Fibroblast of lung (primary cell): ENCODE measurements at places on chromosomes 7 and 10.

GRCh38 chr10:59907918-59908807 lies 1.8 kb upstream of the CCDC6 start:
- peak; percentile 91 for DNase-seq
- peaks cover 7% of the 10 kb centered on the region for H3K4me1 ChIP-seq
- peak overlapping the region; percentile 79 for H3K27ac ChIP-seq
- no peaks in the 10 kb centered on the region for H3K36me3 ChIP-seq

DNA sequence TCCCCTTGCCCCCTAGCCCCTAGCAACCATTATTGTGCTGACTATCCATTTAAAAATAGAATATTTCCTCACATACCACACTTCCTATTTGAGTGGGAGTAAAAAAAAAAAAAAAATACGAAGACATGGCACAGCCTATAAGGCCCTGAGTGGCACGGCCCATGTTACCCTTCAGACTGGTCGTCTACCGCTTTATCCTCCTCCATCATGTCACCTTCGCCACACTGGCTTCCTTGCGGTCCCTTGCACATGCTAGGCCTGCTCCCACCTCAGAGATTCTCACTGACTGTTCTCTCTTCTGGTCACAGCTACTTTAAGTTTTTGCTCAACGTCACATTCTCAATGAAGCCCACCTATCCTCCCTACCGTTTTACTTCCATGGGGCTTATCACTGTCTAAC lies 130.3 kb downstream of the ATE1 start:
- no peaks in the 10 kb centered on the region for H3K36me3 ChIP-seq
- DNase-seq, result no peak
- H3K4me1 ChIP-seq, result no peaks in the 10 kb centered on the region

GRCh38 chr7:112929421-112929820 lies 139.2 kb upstream of the TMEM168 start:
- H3K4me3 ChIP-seq, result no peak overlapping the region
- H3K36me3 ChIP-seq, result no peaks in the 10 kb centered on the region
- H3K27ac ChIP-seq, result no peak overlapping the region
- peak; percentile 29 for DNase-seq

DNA sequence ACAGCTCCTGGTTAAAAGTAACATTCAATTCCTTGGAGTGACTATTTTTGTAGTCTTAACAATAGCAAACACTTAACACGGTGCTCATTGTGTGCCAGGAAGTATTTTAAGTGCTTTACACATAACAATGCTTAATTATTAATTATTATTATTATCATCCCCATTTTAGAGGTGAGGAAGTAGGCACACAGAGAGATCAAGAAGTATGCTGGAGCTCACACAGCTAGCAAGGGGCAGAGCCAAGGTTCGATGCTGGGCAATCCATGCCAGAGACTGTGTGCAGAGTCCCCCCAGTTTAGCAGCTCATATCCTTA lies 48.2 kb upstream of the SMNDC1 start:
- no peaks in the 10 kb centered on the region for H3K27me3 ChIP-seq
- peaks cover 27% of the 10 kb centered on the region for H3K4me1 ChIP-seq
- H3K36me3 ChIP-seq, result no peaks in the 10 kb centered on the region
- peak overlapping the region; percentile 91 for H3K27ac ChIP-seq
- no peak overlapping the region for H3K4me3 ChIP-seq

DNA sequence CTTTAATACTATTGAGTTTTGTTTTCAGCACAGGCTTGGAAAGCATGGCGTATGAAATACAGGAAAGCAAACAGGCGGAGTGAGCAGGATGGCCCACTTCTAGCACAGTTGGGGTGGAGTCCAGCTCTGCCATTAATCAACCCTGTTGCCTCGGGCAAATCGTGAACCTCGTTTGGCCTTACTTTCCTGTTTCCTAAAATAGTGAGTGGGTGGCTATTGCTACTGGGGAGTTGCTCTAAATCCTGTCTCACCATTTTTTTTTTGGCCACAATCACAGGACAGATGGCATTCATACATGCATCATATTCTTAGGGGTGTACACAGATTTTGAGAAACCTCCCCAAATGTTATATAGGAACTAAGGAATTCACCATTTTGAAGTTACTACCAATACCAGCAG lies 157.8 kb downstream of the ANLN start:
- DNase-seq, result no peak
- H3K27me3 ChIP-seq, result no peaks in the 10 kb centered on the region
- H3K4me1 ChIP-seq, result no peaks in the 10 kb centered on the region

DNA sequence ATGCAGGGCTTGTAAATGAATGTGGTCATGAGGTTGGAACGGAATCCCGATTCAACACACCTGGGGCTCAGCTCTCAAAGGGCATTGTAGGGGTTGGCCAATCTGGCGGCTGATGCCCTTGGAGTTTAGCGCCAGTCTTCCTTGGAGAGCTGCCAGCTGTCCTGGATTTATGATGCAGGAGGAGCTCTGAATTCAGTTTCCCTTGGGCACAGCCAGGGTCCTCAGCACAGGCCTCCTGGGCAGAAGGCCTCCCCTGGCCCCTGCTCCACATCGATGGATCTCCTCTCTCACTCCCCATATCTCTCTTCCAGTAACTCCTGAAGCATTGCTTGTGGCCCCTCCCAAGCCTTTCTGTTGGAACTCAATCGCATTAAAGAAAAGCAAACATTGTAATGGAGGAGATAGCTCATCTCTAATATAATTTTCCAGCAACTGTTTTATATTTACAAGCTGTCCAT lies 985 bp upstream of the CYTH3 start:
- DNase-seq, result no peak
- peaks cover 12% of the 10 kb centered on the region for H3K4me1 ChIP-seq
- no peak overlapping the region for H3K27ac ChIP-seq

- DNase-seq, result peak; percentile 25
- H3K27me3 ChIP-seq, result no peaks in the 10 kb centered on the region
- peaks cover 4% of the 10 kb centered on the region for H3K4me1 ChIP-seq
- H3K36me3 ChIP-seq, result no peaks in the 10 kb centered on the region
- H3K4me3 ChIP-seq, result no peak overlapping the region
- no peak overlapping the region for H3K27ac ChIP-seq
These were observed 159.1 kb downstream of the GFRA1 start for GRCh38 chr10:116113721-116114501.

GRCh38 chr7:41466760-41467384 lies 236.0 kb downstream of the INHBA start:
- H3K27ac ChIP-seq, result no peak overlapping the region
- H3K4me1 ChIP-seq, result no peaks in the 10 kb centered on the region
- H3K4me3 ChIP-seq, result no peak overlapping the region

DNA sequence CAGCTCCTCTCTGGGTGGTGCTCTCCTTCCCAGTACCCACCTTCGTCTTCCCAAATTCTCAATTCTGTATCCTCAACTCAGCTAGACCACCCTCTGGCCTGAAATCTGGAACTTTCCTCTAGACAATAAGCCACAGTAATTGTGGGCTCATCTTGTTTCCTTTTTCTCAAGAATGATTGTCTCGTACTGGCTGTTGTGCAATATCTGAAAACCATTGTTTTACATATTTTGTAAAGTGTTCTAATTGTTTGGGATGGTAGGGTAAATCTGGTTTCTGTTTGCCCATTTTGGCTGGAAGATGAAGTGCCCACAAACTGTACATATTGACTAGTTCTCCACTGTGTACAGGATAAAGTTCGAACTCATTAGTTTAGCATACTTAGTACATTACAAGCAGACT lies 11.3 kb upstream of the NOBOX start:
- H3K4me1 ChIP-seq, result no peaks in the 10 kb centered on the region
- DNase-seq, result no peak
- H3K36me3 ChIP-seq, result no peaks in the 10 kb centered on the region
- no peak overlapping the region for H3K27ac ChIP-seq
- no peak overlapping the region for H3K4me3 ChIP-seq
- no peaks in the 10 kb centered on the region for H3K27me3 ChIP-seq

- no peaks in the 10 kb centered on the region for H3K36me3 ChIP-seq
- H3K27me3 ChIP-seq, result no peaks in the 10 kb centered on the region
- DNase-seq, result peak; percentile 44
- H3K4me1 ChIP-seq, result peaks cover 4% of the 10 kb centered on the region
- H3K4me3 ChIP-seq, result no peak overlapping the region
- no peak overlapping the region for H3K27ac ChIP-seq
These were observed 494.0 kb downstream of the KIF20B start for GRCh38 chr10:90195288-90195840.

DNA sequence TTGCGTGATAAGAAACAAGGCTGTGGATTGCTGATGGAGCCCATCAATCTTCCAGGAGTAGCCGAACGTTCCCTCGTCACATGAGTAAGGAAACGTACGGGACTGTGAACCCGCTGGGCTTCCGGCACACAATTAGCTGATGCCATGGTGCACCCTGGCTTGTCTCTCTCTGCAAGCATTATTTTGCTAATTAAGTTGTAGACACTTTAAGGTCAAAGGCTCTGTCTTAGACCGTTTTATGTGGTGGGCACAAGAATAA lies 50.9 kb downstream of the ADARB2 start:
- DNase-seq, result no peak
- no peak overlapping the region for H3K4me3 ChIP-seq
- no peaks in the 10 kb centered on the region for H3K27me3 ChIP-seq
- H3K4me1 ChIP-seq, result no peaks in the 10 kb centered on the region
- no peaks in the 10 kb centered on the region for H3K36me3 ChIP-seq
- H3K27ac ChIP-seq, result no peak overlapping the region

- peaks cover 7% of the 10 kb centered on the region for H3K4me1 ChIP-seq
- DNase-seq, result peak; percentile 95
- H3K4me3 ChIP-seq, result peak overlapping the region; percentile 37
- no peaks in the 10 kb centered on the region for H3K27me3 ChIP-seq
These were observed 140.5 kb downstream of the PRKAG2 start for GRCh38 chr7:151736403-151736909.

DNA sequence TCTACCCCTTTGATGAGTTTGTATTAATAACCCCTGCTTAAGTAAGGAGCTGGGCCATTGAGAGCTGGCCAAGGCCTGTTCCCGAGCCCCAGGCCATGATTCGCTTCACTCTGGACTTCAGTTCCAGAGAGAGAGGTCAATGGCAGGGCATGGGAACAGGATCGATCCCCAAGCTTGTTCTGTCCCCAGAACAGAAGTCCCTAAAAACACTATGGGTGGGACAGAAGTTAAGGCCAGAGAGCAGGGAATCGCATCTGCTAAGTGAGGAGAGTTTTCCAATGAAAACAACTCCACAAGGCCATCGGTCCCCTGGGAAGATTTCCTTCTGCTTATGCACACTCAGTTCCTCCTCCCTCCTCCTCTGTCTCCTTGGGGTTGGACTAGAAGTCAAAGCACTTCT lies 159.6 kb downstream of the LSM5 start:
- no peak overlapping the region for H3K27ac ChIP-seq
- no peaks in the 10 kb centered on the region for H3K27me3 ChIP-seq
- no peaks in the 10 kb centered on the region for H3K36me3 ChIP-seq
- no peaks in the 10 kb centered on the region for H3K4me1 ChIP-seq
- no peak for DNase-seq
- no peak overlapping the region for H3K4me3 ChIP-seq

DNA sequence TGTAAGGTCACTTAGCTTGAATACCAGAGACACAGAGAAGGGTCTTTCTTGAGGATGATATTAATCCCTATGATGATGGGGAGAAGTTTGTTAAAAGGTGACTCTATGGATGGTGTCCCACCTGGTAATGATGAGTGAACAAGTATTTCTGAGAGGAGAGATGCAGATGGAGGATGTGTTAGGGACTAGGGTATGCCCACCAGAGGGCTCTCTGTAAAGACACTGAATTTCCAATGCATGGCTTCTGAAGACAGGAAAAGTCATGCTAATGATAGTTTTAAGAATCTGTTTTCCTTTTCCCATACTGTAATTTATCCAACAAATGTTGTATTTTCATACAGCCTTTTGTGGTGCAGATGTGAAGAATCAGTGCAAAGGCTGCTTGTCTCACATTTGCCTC lies 1250.9 kb upstream of the CELF2 start:
- H3K27me3 ChIP-seq, result no peaks in the 10 kb centered on the region
- no peak for DNase-seq
- H3K36me3 ChIP-seq, result no peaks in the 10 kb centered on the region

DNA sequence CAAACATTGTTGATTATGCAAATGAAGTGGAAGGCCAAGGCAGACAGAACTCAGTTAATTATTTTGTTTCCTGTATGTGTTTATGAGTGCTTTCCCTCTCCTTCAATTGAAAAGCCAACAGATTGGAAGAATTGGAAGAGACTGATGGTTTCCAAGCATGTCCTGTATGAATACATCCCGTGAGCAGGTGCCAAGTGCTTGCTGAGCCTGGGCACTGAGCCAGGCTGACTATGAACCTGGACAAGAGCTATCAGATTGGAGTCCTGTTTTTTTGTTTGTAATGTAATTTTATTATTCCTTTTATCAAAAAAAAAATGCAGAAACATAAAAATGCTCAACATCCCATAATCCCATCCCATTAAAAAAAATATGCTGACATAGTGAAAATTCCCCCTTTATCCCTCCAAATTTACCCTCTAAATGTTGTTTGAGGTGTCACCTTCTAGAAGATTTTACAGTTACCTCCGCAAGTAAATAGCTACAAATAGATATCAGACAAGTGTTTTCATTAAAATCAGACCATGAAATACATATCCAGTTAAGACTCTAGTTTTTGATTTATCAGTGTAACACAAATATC lies 449.5 kb downstream of the GRID1 start:
- no peaks in the 10 kb centered on the region for H3K36me3 ChIP-seq
- no peaks in the 10 kb centered on the region for H3K27me3 ChIP-seq
- no peak for DNase-seq
- no peaks in the 10 kb centered on the region for H3K4me1 ChIP-seq

DNA sequence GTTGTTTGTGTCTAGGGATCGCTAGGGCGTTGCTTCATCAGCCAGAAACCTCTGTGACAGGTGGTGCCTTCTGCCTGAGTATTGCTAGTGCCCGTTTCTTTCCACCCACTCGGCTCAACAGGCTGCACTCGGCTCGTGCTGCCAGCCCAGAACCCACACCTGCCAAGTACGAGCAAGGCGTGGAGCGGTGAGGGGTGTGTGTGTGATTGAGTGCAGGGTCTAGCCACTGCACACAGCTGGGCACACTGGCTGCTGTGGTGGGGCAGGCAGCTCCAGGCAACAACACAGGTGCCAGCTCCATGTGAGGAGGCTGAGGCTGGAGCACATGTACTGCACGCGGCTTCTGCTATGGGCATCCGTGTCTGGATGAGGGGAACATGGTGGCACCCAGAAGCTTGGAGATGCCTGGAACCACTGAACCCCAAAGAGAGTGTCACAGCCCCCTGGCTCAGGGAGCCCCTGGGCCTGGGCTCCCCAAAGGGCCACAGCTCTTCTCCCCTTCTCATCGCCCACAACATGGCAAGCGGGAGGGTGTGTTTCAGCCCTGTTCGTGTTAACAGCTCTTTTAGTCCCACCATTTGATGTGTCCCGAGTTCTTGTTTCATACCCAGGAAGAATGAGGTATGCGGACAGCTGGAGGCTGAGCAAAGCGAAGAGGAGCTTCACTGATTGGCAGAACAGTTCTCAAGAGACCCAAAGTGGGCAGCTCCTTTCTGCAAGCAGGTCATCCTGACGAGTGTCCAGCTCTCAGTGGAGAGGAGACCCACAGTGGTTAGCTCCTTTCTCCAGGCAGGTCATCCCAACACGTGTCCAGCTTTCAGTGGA lies 78.1 kb downstream of the HDAC9 start:
- no peaks in the 10 kb centered on the region for H3K4me1 ChIP-seq
- H3K27me3 ChIP-seq, result no peaks in the 10 kb centered on the region
- no peak overlapping the region for H3K27ac ChIP-seq
- H3K36me3 ChIP-seq, result no peaks in the 10 kb centered on the region
- no peak overlapping the region for H3K4me3 ChIP-seq

GRCh38 chr7:157320608-157320980 lies 16.2 kb upstream of the DNAJB6 start:
- H3K4me3 ChIP-seq, result no peak overlapping the region
- DNase-seq, result peak; percentile 58
- H3K27ac ChIP-seq, result no peak overlapping the region
- no peaks in the 10 kb centered on the region for H3K27me3 ChIP-seq
- no peaks in the 10 kb centered on the region for H3K4me1 ChIP-seq
